ENCODE measurements at places on chromosomes 1 and 21.

GRCh38 chr1:92851729-92852128, 19.9 kb downstream of the RPL5 start:
- DNase-seq = no peak

GRCh38 chr1:230127105-230128054, 60.3 kb downstream of the GALNT2 start:
- peak; percentile 81 for DNase-seq

GRCh38 chr1:21340230-21340945, 50.1 kb upstream of the ECE1 start:
- no peak for DNase-seq

DNA sequence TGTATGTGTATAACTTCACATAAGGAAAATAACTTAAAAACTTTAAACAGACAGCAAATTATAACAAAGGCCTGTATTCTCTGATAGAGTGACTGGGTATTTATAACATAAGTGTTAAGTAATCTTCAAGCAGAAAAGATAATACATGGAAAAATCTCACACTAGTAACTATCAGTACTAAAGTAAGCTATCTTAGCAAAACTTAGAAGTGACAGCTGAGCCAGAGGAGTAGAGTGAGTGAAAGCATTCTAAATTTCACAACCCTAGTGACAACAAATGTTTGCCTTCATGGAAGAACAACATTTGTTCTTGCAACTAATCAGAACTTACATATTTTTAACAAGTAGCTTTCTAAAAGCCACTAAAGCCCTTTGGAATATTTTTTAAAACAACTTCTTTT, 74.5 kb upstream of the B3GALT2 start:
- no peak for DNase-seq

- DNase-seq = no peak
Observed at GRCh38 chr1:209363112-209363511, 220.4 kb upstream of the CAMK1G start.
